ENCODE measurements at places on chromosomes 12 and 14.

DNA sequence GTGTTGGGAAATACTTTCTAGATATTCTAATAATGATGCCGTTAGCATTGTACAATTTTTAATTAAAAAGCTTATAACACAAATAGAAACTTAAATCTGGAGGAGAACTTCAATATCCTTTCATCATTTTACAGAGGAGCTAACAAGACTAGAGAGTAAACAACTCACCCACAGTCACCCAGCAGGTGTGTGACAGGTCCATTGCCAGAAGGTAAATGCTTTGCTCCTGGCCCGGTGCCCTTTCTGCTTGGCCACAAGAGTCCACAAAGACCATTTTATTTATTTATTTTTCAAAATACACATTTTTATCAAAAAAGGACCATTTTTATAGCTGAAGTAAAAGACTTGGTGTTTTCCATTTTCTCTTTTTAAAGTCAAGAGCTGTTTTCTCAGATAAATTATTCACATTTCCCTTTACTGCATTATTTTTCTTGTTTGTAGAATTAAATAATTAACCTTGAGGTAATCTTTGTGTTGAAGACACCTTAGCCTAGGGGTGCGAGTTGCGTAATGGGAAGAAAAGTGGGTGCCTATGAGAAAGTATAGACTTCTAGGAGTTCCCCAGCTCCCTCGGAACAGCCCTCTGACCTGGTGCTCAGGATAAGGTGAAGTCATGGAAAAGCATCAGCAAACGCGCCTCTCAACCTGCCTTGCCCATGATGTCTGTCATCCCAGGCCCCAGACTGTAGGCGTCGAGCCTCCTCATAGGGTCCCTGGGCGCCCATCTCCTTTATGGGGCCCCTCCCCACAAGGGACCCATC is 26.3 kb upstream of the AMIGO2 start:
- DNase-seq = no peak

DNA sequence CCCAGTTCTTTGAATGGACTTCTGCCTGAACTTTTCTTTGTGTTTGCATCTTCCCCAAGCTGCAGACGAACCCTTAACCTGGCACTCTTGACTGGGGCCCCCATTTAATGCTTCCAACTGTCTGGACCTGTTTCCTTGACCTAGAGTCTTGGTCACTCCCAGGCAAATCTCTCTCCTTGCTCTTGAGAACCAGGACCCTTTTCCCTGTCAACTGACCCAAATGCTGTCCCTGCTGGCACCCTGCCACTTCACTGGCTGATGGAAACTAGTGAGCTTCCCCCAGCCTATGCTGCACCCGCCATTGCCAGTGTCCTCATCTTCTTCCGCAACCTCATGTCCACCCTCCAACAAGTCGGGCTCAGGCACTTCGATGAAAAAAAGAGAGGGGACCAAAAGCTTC is 79.5 kb downstream of the PRIMA1 start:
- no peak for DNase-seq

DNA sequence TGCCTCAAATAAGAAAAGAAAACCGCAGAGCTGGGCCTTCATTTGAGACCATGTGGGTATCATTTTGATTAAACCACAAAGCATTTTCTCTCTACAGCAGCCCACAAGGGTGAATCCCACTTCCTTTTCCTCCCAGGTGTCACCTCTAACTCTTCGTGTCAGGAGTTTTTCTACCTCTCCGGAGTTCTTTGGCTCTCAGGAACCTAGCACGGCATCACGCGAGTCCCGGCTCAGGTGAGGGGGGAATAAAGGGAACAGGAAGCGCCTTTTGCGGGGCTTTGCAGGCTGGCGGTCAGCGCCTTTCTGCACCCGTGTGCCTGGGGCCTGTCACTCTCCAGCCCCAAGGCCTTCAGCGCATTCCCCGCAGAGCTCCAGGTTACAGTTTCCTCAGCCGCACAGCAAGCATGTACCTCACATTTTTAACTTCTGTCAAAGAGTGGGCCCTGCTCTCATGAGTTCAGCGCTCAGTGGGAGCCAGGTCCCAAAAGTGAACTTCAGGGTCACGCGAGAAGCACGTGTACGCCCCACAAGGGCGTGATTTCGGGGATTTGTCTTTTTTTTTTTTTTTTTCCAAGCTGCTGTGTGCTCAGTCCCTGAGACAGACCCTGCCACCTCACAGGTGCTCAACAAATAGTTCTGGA is 740 bp upstream of the PRPF40B start:
- DNase-seq = peak; percentile 28

GRCh38 chr12:58099476-58099875 is 158.1 kb downstream of the ATP23 start:
- no peak for DNase-seq

- no peak for DNase-seq
Measured at GRCh38 chr12:10190558-10191388, 11.9 kb downstream of the TMEM52B start.

DNA sequence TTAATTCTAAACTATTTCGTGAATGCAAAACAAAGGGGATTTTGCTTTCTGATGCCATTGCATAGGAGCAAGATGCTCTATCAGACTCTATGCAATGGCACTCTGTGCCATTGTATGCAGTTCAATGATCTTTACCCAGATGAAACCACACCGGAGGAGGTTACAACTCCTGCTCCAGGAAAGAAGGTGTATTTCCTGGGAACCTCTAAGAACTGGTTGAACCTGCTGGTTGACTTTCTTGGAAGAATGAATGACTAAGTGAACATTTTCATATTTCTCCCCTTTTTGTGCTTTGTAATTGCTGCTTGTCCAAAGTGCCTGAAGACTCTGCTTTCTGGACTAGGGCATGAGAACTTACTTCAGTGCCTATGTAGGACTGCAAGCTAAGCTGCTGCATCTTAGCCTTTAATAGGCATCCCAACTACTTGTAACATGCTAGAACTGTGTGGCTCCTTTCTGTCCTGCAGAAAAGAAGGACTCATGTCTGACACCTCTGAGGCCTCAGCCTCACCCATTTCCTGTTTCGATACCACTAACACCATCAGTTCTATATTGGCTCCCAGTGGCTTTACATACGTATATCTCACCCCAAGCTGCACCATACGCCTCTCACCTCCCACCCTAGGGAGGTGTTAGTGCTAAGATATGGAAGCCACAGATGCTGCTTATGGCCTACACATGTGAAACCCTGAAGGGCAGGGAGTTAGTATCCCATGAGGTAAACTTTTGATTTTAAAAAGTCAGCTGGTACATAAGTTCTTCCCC is 193.5 kb upstream of the CNOT2 start:
- no peak for DNase-seq

- no peak for DNase-seq
Measured at GRCh38 chr14:67623114-67623513, 3.4 kb downstream of the ARG2 start.

- DNase-seq = no peak
Measured at GRCh38 chr14:31510222-31510621, 22.4 kb upstream of the GPR33 start.

GRCh38 chr12:109301643-109302168 is 7.4 kb downstream of the FOXN4 start:
- no peak for DNase-seq

GRCh38 chr12:22122359-22122758 is 76.3 kb downstream of the CMAS start:
- no peak for DNase-seq

- no peak for DNase-seq
Measured at GRCh38 chr14:68020999-68021663, 201.6 kb downstream of the RAD51B start.

GRCh38 chr12:84904051-84904450 is 8.5 kb downstream of the SLC6A15 start:
- no peak for DNase-seq

DNA sequence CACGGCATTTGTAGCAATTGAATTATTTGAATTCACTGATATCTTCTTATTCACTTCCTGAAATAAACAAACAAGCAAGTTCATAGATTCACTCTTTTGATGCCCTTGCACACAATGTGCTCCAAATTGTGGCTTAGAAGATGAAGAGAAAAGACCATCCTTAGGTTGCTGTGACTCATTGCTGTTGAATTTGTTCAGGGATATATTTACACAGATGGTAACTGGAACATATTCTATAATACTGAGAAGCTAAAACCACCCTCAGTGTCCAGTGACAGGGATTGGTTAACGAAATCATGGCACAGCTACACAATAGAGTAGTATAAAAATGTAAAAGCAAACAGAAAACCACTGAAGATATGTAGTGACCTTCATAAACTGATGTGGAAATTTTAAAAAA is 3.1 kb downstream of the PRB4 start:
- no peak for DNase-seq

DNA sequence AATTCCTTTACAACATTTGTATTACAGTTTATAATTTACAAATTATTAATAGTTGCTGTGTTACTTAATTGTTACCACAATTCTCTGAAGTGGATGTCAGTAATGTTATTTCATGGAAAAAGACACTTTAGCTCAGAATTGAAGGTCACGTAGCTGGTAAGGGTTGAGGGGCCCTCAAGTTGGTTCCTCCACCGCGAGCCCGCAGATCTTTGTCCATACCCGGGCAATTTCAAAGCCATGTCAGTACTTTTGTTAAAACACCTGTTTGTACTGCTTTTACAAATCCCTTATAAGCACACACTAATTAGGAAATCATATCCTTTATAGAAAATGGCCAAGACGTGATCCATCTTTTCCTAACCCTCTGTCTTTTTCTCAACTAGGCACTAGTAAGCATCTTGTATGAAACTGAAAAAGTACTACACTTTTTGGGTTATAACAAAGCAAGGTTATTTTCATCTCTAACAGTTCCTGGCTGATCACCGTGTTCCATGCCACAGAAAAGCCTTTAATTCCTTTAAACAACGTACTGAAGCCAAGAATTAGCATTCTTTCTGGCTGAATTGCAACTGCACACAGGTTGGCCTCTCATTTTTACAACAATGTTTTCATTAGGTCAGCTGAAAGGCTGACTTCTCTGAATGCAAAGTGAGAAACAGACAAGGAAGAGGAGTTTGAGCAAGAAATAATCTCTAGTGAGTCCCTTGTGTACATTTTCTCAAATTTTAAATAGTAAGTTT is 76.1 kb downstream of the CNTN1 start:
- DNase-seq = no peak

DNA sequence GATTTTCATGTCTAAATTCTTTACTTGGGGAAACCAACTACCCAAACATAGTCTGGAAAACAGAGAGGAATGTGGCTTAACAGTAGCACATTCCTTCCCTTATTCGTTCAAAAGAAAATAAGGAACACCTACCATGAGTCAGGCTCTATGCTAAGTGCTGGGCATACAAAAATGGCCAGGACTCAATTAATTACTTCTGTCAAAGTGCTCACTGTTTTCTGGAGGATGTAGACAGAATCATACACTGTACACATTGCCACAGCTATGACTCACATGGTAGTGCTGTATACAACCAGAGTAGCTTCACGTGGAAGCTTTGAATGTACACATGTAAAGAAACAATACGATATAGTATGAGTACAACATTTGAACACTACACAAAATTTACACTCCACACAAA is 50.1 kb downstream of the SLC25A21 start:
- DNase-seq = no peak

GRCh38 chr12:41663598-41664265 is 475.6 kb downstream of the PDZRN4 start:
- DNase-seq = no peak

GRCh38 chr12:4265280-4265679 is 8.3 kb upstream of the CCND2 start:
- DNase-seq = no peak

GRCh38 chr14:62409626-62410300 is 635.5 kb downstream of the KCNH5 start:
- DNase-seq = no peak

DNA sequence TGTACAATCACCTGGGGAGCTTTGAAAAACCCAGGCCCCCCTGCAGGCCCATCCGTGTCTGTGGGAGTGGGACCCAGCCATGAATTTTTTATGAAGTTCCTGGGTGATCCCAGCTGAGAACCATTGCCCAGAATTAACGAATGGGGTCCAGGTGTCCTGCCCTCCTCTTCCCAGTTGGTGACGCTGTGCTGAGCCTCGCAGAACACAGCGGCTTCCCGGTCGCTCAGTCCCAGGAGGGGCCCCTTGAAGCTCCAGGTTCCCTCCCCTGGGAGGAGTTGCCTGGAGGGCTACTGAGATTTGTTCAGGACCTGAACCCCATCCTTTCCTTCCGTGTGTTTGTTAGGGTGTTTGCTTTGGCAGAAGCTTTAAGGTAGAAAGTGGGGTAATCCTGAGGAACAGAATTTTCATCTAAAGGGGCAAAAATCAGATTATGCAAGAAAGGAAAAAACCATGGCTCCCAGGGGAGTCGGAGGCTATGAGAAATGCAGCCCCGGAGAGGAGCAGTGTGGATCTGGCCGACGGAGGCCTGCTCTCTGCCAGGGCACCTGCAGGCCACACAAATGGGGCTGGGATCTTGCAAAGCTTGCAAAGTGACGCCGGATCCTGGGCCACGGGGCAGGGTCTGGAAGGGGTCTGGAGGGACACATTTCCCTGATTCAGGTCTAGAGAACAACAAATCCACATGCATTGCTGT is 164.7 kb upstream of the PRMT8 start:
- DNase-seq = no peak

GRCh38 chr14:74661726-74662450 is 49.9 kb upstream of the LTBP2 start:
- DNase-seq = no peak

DNA sequence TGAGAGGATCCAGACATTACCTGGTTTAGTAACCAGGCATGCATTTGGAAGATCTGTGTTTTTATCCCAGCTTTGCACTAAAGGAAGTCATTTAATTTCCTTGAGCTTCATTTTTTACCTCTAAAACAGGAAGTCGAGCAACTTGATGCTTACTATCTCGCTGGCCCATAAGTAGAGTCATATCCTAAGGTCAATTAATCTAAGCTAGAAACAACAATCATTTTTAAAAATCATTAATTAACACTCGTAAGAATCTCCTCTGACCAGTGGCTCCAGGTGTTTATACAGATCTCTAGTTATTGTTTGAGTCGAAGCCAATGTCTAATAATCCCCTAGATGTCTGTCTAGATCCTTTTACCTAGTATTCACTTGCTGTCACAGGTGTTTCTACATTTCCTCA is 355.8 kb upstream of the DCN start:
- DNase-seq = no peak

DNA sequence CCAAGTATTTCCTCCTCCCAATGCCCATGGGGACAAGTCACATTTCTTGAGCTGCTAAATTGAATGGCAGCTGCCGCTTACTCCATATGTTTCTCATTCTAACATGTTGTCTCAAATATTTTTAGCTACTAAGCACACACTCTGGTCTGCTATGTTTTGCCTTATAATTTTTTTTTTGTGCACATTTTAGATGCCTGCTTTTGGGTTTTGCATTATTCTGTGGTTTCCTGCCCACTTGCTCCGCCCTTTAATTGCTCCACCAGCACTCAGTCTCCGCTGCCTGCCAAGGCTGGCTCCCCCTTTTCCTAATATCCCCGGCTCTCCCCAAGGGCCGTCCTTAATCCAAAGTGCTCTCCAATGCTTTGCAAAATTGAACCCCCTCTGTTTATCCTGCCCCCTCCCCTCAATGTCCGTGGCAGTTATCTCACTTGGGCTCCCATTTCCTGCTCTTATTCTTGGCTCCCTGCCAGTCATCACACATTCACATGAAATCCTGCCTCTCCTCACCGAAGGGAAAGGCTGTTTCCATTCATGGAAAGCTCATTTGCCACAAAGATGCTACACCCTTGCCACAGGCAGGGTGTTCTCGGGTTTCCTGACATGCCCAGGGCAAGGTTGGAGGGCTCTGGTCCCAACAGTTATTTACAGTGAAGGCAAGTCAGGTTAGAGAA is 79.4 kb downstream of the C12orf75 start:
- DNase-seq = no peak

- DNase-seq = no peak
Measured at GRCh38 chr12:60043236-60043635, 447.4 kb downstream of the SLC16A7 start.
